Stimulated activated CD8-positive, alpha-beta memory T cell treated with anti-CD3 and anti-CD28 coated beads, Interleukin-4, amount 100 ng/mL, for 1 hour (primary cell): ENCODE measurements at places on chromosomes 7 and 10.

- DNase-seq: no peak
Observed at GRCh38 chr10:117364110-117364960, 10.9 kb downstream of the PDZD8 start.

- DNase-seq: no peak
Observed at GRCh38 chr7:13352677-13353076, 636.8 kb downstream of the ETV1 start.

DNA sequence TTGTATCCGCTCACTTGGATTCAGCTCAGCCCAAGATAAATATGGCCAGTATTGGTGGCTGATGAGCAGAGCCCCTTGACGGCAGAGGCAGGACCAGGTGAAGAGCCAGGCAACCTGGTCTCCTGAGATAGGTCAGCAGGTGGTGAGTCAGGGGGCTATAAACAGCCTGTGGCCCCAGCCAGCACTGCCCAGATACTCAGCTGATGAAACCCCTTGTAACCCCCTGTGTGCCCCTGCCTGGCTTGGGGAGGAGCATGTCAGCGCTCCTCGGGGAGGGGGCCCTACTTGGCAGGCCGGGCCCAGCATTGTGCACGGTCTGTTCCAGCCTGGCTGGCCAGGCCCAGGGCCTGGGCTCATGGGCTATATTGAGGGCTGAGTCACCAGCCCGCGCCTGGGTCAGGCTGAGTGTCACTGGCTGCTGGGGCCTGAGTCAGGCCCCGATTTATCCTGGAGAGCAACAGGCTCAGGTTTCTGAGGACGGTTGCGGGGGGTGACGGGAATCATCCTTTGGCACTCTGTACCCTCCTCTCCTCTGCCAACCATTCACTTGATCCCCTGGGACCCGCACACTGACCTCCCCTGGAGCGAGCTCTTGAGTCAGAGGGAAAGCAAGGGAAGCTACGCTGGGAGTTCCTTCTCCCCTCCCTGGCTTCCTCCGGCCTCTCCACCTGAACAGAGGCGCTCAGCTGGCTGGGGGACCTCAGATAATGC is 2.8 kb upstream of the FLNC start:
- no peak for DNase-seq

DNA sequence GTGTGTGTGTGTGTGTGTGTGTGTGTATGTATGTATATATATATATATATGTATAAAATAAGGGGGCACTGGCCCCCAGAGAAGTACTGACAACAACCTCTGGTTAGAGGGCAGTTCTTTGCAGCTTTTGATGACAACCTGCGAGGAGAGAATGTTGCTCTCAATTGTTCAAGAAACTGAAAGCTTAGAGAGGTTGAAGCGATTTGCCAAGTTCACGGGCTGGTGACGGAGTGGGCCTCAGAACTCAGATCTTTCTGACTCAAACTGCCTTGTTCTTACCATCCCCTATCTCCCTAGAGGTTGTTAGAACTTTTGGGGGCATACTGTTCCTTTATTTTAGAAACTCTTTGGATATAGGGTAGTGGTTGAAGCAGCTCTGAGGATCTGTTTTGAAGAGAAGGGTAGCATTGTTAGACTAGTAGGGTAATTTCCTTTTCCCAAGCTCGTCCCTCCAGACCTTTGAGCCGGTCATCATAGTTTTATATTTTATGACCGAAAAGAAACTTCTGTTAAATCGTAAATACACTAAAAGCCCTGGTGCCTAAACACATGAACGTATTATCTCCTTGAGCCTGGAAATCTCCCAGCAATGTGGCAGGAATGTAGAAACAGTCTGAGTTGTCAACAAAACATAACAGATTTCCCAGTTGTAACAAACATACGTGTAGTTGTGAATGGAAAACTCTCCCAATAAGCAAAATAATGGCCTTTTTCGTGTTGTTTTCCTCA is 541.7 kb upstream of the GALNT17 start:
- DNase-seq: no peak

DNA sequence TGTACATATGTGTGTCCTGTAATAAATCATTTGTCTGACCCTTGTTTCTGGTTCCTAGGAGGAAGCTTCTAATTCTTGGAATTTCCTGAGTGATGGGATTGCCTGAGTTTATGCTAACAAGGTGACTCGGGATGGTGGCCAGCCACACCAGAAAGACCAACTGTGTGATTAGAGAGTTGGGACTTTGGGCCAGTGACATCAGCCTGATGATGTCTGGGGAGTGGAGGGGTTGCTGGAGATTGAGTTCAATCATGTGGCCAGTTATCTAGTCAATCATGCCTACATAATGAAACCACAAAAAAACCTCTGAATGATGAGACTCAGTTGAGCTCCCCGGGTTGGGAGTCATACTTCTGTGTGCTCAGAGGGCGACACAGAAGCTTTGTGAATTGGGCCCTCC is 23.5 kb upstream of the CARD11 start:
- DNase-seq: no peak

- DNase-seq: no peak
Observed at GRCh38 chr10:7471720-7472367, 61.0 kb upstream of the SFMBT2 start.

- DNase-seq: no peak
Observed at GRCh38 chr7:41481353-41481752, 221.5 kb downstream of the INHBA start.

GRCh38 chr7:37119296-37119860 is 329.3 kb downstream of the ELMO1 start:
- no peak for DNase-seq

GRCh38 chr7:104048055-104048454 is 58.6 kb upstream of the RELN start:
- no peak for DNase-seq

GRCh38 chr7:29976266-29976665 is 13.3 kb downstream of the SCRN1 start:
- DNase-seq: no peak

- no peak for DNase-seq
Observed at GRCh38 chr10:100192350-100192749, 6.5 kb upstream of the ERLIN1 start.
